Inflammatory macrophage treated with lipopolysaccharide for 1 hour (primary cell): ENCODE measurements at places on chromosomes 3 and 15.

DNA sequence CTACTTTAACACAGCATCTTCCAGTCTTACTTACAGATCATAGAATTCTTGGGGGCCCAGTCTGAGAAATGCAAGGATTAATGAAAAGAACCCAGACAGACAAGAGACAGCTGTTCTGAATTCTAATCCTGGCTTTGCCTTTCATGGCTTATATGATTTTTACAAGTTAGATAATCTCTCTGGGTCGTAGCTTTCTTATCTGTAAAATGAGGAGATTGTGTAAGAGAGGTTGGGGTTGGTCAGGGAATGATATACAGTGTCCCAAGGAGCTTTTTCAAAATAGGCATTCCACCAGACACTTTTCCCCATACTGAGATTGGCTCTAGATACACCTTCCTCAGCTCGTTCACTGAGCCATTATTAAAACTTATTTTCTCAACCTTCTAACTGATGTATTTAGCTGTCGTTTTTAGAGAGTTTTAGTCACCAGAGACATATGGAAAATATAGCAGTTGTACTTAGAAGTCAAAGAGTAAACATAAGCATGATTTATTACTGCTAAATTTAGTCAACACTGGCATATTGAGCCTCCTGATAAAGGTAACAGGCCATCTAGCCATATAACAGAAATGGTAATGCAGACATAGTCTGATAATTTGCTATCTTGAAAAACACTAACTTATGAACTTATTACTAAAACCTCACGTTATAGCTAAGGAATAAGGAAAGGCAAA is 163.0 kb upstream of the MLF1 start:
- no peak for DNase-seq

DNA sequence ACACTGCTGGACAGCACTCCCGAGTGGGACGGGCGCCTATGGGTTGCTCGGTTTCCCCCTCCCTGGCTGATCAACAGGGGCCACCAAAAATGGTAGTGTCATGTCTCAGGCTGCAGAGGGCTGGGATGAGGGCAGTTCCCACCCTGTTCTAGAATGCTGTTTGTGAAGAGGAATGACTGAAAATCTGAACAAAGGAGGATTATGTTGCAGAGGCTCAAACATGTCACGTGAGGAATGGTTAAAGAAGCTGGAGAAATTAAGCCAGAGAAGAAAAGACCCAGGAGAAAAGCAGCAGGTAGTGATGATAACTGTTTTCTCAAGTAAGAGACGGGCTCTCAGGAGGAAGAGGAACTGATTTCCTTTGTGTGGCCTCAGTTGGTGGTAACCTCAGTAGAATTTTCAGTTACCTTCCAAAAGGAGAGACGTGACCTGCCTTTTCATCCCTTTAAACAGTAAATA is 10.4 kb downstream of the SPG21 start:
- DNase-seq = no peak

- no peak for DNase-seq
Measured at GRCh38 chr3:131075632-131076328, 49.1 kb downstream of the NEK11 start.

DNA sequence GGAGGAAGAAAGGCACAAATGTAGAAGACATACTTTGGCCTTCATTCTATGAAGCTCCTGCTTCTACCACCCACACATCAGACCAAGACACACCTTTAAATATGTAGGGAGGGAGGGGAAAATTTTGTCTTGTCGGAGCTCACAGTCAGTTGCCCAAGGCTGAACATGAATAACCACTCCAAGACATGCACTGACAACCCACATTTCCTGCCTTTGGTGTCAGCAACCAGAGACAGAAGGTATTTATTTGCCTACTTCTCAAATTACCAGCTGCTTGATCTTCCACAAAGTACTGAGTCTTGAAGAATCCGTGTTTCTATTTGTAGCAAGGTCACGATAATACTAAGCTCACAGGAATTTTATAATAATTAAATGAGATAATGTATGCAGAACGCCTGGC is 169.7 kb downstream of the KCNMB2 start:
- no peak for DNase-seq

DNA sequence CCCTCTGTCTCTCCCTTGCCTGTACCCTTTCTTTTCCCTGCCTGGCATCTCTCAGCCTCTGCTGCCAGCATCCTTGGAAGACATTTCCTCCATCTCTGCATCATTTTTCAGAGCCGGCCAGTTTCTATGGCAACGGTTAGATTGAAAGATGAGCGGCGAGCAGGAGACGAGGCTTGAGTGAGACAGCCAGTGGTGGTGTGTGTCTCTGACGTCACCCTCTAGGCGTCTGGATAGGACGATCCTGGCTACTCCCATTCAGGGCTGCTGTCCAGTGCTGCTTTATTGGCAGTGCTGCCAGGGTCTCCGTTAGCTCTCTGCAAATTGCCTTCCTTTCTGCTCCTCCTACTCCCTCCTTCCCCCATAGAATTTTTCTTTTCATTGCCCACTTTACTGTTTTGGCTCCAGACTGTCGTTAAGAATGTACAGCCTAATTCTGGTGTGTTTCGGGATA is 57.9 kb downstream of the TRAK1 start:
- DNase-seq = no peak

DNA sequence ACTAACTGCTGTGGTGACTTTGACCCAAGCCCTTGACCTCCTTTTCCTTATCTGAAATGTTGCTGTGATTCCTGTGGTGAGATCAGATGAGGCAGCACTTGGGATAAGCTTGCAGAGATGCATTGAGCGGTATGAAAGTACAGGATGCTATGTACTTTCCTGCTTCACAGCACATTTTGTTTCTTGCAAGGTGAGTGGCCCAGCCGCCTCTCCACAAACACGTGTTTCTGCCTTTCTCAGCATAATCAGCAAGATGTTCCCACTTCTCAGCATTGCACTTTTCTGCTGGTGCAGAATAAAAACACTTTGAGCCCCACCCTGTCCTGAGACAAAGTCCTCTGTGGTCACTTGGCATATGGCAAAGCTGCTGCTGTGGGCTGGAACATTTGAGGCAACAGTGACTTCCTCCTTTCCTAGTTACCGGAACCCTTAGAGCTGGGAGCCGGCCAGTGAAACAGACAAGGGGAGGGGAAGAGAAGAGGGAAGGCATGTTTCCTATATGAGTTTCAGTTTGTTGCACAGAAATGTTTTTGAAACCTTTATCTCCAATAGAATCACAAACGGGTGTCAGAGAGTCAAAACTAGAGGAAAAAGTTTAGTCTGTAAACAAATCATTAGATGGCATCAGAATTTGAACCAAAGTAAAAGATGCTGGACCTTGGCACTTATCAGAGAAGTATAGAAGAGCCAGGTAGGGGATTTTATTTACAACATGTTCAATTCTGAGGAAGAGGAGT is 5.0 kb downstream of the NUDT16 start:
- DNase-seq = peak; percentile 75

DNA sequence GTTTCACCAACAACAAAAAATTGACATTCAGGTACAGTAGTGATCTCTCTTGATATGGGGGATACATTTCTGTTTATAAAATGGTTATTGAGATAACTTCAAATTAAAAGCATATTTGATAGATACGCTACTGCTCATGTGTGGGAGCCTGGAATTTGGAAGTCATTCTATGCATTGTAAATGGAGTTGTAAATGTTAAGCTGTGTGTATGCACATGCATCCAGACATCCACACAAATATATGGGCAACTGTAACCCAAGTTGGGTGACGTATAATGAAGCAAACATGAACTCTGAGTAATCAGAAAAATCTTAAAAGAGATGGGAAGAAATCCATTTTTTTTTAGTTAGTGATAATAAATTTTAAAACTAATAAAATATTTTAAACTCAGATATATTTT is 9.8 kb downstream of the KLHL24 start:
- no peak for DNase-seq

DNA sequence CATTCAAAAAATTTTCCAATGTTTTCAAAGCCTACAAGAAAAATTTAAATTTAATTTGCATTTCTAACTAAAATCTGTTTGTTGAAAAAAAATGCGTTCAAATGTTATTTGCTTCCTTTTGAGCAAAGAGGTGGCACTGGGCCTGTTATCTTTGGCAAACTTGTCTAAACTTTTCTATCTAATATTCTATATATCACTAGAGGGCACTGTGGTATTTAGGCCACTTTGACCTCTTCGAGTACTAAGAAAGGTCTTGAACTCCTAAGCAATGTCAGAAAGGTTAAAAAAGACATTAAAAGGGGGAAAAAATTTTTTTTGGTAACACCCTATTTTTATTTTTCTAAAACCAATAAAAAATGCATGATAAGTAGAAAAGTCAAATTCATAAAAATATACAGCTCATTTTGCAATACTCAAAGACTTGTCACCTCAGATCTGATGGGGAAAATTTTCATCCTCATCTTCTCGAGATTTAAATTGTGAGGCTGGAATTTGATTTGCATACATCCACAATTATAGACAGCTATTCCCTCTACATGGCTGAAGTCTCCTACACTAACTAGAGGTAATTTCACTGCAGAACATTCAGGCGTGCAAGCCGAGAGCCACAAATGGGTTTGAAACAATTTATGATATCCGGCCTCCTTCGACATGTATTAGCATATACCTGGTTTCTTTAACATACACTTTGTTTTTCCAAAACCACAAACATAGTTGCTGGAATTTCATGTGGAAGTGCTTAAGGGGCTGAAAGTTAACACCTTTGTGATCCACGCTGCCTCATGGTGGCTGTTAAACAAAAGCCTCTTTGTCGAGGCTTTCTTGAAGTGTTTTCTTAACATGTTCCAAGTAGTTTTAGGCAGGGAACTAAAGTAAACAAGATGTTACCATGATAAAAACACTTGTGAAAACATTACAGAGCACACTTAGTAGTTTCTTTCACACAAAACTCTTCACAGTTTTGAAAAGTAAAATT is 576.4 kb downstream of the FOXP1 start:
- DNase-seq = peak; percentile 71

DNA sequence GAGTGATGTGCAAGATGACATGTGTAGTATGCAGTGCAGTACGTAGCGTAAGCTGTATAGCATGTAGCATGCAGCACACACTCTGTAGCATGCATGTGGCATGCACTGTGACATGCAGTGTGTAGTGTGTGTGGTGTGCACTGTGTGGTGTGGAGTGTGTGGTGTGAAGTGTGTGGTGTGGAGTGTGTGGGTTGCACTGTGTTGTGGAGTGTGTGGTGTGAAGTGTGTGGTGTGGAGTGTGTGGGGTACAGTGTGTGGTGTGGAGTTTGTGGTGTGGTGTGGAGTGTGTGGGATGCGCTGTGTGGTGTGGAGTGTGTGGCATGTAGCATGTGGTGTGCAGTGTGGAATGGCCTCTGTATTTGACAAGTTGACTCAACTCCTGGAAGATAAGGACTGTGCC is 39.2 kb downstream of the ROPN1B start:
- DNase-seq = no peak

GRCh38 chr15:94258246-94258645 is 26.9 kb downstream of the MCTP2 start:
- no peak for DNase-seq

DNA sequence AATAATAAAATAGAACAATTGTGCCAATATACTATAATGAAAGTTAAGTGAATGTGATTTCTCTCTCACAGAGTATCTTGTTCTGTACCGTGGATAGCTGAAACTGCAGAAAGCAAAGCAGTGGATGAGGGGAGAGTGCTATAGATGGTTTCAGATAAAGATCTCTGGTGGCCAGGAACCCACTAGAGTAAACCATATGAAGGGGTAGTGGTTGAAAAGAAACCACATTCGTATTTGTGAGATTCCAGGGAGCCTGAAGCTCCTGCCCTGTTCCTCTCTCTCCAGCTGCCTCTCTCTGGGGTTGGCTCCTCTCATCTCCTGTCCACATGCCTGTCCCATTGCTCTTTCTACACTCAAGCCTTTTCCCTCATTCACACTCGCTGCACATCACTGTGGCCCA is 8.9 kb downstream of the ABHD17C start:
- DNase-seq = no peak

- DNase-seq = no peak
Measured at GRCh38 chr3:111750278-111750884, 108.7 kb upstream of the PHLDB2 start.

DNA sequence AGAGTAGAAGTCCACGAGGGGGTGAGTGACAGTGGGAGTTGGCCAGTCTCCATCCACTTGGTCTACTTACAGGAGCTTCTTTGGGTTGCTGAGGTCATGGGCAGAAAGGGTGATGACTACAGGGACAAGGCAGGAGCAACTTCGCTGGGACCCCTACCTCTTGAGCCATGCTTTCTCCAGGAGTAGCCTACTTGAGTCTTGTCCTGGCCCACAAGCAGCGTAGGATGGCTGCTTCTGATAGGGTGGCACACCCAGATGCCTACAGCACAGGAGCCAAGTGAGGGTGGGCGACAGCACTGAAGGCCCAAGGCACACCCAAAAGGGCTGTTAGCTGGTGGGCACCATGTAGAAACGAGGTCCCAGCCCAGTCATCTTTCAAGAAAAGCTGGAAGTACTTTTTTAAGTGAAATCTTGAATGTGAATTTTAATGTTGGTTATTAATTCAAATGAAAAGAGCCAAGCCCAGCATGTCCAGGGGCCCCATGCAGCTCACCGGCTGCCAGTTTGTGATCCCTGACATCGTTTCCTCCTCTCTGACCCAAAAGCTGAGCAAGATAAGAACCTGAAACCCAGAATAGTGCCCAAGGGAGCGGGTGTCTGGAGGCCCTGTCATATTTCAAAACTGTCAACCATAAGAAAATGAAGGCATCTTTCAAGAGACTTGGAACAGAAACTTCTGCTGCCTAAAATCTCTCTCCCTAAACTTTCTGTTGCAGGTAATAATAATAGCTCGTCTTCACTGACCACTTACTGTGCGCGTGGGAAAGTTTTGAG is 2.2 kb upstream of the CPEB1 start:
- no peak for DNase-seq

GRCh38 chr3:170634663-170635384 is 48.9 kb upstream of the SLC7A14 start:
- no peak for DNase-seq

DNA sequence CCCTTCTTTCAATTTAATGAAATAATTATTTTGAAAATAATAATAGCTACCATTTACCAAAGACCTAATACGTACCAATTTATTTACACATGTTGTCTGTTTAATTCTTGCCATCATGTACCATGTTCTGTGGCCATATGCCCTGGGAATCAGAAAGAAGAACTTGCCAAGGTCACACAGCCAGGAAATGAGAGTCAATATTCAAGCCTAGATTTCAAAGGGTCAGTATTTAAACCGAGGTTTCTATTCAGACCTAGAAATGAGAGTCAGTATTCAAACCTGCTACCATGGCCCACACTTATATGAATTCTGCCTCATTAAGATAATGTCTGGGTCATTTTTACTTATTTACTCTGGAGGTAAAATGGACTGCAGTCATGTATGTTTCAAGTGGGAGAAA is 103.6 kb upstream of the TBL1XR1 start:
- no peak for DNase-seq

- no peak for DNase-seq
Measured at GRCh38 chr3:94460931-94461330, 398.1 kb downstream of the NSUN3 start.

DNA sequence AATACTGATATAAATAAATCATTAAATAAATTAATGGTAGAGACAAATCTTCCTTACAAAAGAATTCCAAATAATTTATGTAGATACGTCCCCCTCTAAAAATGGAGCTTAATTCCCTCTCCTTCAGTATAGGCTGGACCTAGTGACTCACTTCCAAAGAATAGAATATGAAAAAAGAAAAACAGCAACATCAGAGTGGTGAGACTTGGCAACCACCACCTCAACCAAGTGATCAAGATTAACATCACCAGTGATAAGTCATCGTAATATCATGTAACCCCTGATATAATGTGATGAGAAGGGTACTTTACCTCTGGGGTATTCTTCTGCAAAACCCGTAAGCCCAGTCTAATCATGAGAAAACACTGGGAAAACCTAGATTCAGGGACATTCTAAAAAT is 13.4 kb downstream of the GOLGB1 start:
- DNase-seq = no peak
